ENCODE measurements at places on chromosomes 12 and 14.
A peak's percentile ranks its signal among the peaks of the same experiment; 100 is the strongest.

DNA sequence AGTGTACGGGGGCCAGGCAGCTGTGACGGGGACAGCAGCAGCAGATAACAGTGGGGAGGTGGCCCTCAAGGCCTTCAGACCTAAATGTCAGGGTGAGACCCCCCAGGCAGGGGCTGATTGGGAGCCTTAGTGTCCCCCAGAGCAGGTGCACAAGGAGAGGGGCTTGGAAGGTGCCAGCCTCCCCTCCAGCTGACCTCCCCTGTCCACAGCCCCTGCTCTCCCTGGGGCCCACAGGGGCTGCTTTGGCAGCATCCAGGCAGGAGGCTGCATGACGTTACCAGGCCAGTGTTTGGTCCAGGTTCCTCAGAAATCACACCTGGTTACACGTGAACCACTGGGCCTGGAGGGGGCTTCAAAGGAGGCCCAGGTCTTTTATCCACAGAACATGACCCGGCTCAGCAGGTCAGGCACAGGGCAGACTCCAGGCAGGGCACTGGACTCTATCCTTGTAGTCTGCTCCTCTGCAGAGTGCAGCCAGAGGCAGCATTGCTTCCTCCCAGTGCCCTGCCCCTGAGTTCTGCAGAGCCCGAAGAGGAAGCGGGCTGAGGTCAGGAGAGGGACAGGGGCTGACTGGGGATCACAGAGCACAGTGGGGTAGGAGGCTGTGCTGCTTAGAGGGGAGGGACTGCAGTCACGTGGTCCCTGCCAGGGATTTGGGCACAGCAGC lies 2.6 kb upstream of the TRMT61A start:
- DNase-seq, result no peak

GRCh38 chr14:51242545-51243490 lies 2.8 kb downstream of the TMX1 start:
- no peak for DNase-seq

DNA sequence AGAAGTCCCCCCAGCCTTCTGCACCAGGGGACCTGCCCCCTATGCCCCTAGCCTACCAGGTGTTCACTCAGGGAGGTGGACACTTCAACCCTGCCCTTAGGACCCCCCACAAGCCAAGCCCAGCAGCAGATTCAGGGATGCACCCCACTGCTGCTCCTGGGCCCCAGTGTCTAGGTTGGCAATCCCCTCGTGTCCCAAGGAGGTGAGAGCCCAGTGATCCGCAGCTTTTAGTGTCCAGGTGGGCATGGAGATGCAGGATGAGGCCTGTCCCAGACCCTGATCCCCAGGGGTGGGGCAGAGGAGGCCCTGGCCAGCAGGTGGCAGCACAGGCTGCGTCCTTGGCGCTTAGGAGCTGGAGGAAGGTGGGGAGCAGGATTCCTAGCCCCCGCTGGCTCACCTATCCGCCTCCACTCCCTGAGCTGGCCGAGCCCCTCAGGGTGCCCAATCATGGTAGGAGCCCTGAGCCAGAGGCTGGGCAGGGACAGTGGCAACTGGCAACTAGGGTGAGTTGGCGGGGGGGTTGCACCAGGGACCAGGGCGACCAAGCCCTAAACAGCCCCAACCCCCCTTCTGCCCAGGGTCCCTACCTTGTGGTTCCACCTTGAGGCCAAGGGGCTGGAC lies 4.1 kb downstream of the CKB start:
- no peak for DNase-seq

- DNase-seq, result no peak
Measured at GRCh38 chr14:33240466-33240865, 301.8 kb downstream of the NPAS3 start.

- DNase-seq, result no peak
Measured at GRCh38 chr14:101480747-101481530, 80.4 kb upstream of the DIO3 start.

GRCh38 chr14:23469906-23470403 lies 452 bp downstream of the NGDN start:
- DNase-seq, result no peak

- DNase-seq, result no peak
Measured at GRCh38 chr12:60947533-60947932, 1312.7 kb upstream of the USP15 start.

GRCh38 chr12:82682851-82683261 lies 3.9 kb upstream of the TMTC2 start:
- DNase-seq, result no peak

- peak; percentile 7 for DNase-seq
Measured at GRCh38 chr12:45543887-45544286, 185.6 kb upstream of the ARID2 start.

- no peak for DNase-seq
Measured at GRCh38 chr12:59329462-59329861, 266.4 kb upstream of the SLC16A7 start.

GRCh38 chr14:28707814-28708213 lies 58.8 kb upstream of the FOXG1 start:
- DNase-seq, result no peak

DNA sequence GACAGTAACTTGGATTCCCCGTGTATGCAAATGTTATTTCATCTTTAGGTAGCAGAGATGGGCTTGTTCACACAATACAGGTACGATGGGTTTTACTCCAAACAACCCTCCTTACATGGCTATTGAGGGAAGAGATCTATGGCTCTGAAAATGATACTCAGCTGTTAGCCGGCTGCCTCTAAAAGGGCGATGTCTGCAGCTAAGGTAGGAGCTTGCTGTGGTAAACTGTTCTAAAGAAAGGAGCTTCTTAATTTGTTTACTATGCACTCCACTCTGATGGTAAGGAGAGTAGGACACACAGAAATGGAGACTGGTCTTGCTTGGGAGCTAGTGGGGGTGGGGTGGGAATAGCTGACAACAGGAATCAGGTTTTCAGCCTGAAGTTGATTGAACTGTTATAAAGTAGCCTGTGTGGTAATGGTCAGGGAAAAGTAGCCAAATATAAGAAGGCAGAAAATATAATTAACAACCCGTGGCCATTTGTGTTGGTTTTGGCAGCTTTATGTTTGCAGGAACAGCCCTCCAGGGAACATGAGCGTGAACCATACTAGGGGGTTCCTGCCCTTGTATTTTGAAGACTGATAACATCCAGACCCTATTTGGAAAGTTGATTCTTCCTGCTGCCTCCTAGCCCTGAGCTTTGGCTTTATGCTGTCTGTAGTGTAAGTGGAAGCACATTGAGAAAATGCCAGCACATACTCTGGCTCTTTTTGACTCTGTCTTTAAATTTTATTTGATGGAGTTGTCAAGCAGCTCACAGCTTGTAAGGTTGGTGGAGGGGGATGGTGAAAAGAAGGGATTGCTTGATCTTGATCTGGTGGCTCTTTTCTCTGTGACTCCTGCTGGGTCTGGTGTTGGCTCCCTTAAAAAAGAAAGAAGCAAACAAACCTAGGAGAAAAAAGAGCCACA lies 929.8 kb downstream of the DIO2 start:
- no peak for DNase-seq

DNA sequence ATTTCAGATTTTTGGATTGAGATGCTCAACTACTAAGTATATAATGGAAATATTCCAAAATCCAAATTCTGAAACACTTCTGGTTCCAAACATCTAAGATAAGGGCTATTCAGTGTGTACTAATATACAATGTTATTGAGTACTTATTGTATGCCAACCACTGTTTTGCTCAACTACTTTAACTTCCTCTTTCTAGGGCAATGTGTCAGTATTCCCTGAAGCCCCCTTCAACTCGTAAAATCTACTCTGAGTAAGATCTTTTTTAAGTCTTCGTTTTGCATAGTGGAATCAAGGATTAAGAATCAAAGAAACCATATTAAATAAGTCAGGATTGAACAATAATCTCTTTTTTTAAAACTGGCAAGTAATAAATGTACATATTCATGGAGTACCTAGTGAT lies 45.5 kb downstream of the SPATA7 start:
- no peak for DNase-seq

DNA sequence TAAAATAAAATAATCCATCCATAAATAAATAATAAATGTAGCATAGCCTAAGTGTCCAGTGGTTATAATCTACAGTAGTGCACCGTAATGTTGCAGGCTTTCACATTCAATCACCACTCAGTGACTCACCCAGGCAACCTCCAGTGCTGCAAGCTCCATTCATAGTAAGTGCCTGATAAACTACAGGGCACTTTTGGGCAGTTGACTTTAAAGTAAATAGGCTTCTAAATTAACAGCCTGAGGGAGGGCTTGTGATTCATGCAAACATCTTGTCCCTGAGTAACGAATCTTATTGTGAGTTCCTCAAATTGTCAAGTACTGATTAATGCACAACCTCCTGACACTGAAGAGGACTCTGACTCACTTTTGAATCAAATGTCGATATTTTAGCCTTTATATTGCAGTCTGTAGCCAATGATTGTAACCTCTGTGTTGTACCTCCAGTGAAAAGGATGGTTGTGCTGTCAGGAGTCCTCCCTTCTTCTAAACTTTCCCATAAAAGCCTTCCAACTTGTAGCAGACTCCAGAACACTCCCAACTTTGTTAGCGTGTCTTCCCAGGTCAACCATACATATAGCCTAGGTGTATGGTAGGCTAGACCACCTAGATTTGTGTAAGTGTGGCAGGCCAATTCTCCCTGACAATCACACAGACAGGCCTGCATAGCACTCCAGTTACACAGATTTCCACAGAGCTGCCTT lies 55.0 kb upstream of the BICD1 start:
- no peak for DNase-seq

- no peak for DNase-seq
Measured at GRCh38 chr12:22993609-22994315, 368.8 kb downstream of the ETNK1 start.

DNA sequence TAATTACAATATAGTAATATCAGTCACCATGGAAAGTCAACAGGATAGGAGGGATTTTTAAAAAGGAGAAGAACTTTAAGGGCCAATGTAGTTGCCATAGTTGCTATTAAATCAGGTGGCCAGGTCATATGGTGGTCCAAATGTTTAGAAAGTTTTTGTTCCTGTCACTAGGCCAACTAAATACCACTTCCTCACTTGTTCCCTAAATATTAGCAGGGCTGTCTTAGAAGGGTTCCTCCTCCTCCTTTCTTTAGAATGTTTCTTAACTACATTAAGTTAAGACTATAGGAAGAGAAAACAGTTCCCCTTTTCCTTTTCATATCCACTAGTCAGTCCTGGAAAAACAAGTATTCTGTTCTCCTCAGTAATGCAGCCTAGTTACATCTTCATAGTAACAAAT lies 50.3 kb downstream of the MON2 start:
- no peak for DNase-seq

DNA sequence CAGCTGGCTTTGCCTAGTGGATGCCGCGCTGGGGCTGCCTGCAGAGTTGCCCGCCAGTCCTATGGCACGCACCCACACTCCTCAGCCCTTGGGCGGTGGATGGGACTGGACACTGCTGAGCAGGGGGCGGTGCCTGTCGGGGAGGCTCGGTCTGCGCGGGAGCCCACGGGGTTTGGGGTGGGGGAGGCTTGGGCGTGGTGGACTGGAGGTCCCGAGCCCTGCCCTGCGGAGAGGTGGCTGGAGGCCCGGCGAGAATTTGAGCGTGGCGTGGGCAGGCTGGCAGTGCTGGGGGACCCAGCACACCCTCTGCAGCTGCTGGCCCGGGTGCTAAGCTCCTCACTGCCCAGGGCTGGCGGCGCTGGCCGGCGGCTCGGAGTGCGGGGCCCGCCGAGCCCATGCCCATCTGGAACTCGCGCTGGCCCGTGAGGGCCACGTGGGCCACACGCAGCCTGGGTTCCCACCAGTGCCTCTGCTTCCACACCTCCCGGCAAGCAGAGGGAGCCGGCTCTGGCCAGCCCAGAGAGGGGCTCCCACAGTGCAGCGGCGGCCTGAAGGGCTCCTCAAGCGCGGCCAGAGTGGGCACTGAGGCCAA lies 68.1 kb downstream of the ETNK1 start:
- DNase-seq, result no peak

- no peak for DNase-seq
Measured at GRCh38 chr14:44507183-44507582, at the start of gene FSCB. Gene FSCB, minus strand, starts transcription at chr14:44507283. Its CDS starts 296 bp downstream, at chr14:44506987.

- DNase-seq, result no peak
Measured at GRCh38 chr14:75259510-75259855, 19.1 kb upstream of the FOS start.

- no peak for DNase-seq
Measured at GRCh38 chr12:12534166-12534866, 28.3 kb downstream of the DUSP16 start.

- DNase-seq, result no peak
Measured at GRCh38 chr14:31568671-31569070, 7.5 kb downstream of the NUBPL start.

All from stimulated activated CD4-positive, alpha-beta T cell treated with anti-CD3 and anti-CD28 coated beads, TNF-alpha, amount 100 ng/mL, for 24 hours (primary cell).